ENCODE measurements at places on chromosomes 12 and 14.

DNA sequence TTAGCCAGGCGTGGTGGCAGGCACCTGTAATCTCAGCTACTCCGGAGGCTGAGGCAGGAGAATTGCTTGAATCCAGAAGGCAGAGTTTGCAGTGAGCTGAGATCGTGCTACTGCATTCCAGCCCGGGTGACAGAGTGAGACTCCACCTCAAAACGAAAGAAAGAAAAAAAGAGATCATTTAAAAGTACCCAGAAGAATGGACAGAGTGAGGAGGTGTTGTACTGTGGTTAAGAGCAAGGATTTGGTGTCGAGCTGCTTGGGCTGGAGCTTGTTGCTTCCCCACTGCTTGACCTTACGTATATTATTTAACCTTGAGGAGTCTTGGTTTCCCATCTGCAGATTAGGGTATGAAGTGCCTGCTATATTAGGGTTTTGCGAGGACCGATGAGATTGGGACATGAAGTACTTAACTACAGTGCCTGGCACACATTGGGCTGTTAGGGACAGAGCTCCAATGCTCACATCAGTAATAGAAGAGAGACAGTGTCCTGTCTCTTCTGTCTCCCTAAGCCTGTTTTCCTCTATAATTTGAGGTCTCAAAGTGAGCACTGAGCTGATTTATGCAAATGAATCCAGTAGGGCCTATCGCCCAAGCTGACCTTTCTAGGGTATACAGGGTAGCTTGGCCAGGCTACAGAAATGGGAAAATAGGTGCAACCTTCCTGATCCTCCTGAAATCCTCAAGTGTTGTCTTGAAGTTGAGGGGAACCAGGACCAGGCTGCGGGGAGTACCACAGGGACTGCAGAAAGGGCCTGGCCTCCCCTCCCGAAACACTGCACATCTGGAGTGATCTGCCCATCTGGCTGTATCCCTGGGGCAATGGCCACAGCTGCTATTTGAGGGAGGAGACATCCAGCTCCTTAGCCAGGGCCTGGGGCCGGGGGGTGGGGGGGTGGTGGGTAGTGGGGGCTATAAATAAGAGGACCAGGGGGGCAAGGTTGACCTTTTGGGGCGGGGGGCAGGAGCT is 8.6 kb upstream of the HDAC7 start:
- DNase-seq, result no peak

DNA sequence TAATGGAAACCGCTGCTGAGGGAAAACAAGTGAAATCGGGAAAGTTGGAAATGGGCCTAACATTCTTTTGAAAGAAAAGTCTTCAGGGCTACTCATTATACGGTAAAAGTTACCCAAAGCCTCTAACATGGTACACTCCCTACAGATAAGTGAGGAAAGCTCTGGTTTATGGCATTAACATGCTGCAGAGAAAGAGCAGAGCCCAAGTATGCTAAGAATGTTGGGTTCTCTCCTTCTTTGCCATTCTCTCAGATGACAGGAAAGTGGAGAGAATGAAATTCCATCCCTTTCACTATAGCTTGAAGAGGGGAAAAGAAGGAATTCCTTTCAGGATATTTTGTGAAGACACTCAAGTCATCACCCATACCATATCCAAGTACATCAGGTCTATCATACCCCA is 348.0 kb downstream of the SEC23A start:
- no peak for DNase-seq

DNA sequence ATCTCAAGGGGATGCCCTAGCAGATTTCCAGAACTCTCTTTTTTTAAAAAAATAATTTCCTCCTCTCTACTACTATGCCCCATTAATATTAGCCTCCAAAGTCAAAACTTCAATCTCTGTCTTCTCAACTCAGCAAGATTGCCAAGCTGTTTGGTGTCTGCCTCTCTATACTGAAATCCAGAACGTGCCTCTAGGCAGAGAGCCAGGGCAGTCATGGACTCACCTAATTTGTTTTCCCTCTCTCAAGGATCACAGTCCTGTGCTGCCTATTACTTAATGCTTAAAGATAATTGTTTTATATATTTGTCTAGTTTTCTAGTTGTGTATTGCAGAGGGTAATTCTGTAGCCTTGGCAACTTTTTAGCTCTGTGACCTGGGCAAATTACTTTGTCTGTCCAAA is 74.7 kb downstream of the E2F7 start:
- no peak for DNase-seq

DNA sequence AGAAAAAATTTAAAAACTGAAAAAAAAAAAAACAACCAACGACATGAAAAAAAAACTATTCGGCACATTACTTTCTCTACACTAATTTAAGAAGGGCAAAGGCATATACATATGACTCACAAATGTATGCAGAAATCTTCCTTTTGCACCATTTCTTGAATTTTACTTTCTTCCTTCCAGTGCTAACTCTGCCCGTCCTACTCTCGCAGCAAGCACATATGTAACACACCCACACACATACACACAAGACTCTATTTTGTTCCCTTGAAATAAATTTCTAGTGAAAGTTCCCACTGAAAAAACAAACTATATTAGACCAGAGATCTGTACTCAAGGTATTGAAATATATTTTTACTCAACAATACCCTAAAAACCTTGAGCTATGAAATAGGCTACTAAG is 14.6 kb downstream of the BTG1 start:
- no peak for DNase-seq

DNA sequence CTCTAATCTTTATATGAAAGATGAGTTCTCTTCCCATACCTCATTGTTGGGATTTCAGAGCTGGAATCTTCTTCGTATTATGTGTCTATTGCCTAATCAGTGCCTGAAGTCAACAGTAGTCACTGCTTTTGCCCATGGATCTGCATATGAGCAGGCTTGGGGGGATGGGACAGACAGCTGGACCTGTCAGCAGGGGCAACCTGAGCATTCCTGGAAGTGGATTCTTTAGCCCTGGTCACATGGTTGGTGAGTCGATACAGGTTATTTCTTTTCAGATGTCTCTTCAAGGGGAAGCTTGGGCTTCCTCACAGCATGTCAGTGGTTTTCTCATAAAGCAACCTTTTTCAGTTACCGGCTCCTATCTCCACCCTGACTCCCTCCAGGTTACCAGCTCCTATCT is 97.3 kb upstream of the RBM19 start:
- no peak for DNase-seq

DNA sequence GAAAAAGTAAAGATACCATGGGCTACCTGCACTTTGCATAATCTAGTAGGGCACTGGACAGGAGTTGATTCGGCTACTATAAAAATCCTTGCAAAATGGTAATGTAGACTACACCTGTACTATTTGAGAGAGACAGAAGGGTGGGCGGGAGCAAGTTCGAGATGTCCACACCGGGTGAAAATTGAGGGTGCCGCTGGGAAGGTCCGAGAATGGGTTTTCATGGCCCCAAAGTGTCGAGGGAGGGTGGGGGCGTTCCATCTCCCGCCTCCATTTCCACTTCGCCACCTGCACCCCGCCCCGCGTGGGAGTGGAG is 648 bp downstream of the SNX6 start:
- no peak for DNase-seq

DNA sequence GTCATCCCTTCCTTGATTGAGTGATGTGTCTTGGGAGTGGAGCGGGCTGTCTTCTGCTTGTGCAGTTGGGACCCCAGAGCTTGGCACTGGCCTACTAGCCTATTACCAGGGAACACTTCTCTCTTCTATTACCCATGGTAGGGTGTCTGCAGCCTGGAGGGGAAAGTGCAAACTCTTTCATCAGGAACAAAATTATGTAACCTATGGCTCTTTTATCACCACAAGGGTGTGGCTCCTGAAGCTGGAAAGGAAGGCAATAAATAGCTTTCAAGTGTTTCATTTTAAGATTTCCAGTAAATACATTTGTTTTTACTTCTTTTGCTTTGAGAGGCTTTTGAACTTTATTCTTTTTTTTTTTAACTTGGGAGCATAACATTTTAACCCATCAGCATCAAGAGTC is 349.7 kb upstream of the FAR2 start:
- DNase-seq, result no peak

GRCh38 chr12:86257134-86257533 is 943 bp upstream of the MGAT4C start:
- DNase-seq, result no peak

GRCh38 chr12:55842681-55843429 is at the start of gene MMP19:
MMP19 (minus strand) TSS chr12:55842936; CDS start chr12:55842830, 106 bp downstream.
- DNase-seq, result peak; percentile 91

DNA sequence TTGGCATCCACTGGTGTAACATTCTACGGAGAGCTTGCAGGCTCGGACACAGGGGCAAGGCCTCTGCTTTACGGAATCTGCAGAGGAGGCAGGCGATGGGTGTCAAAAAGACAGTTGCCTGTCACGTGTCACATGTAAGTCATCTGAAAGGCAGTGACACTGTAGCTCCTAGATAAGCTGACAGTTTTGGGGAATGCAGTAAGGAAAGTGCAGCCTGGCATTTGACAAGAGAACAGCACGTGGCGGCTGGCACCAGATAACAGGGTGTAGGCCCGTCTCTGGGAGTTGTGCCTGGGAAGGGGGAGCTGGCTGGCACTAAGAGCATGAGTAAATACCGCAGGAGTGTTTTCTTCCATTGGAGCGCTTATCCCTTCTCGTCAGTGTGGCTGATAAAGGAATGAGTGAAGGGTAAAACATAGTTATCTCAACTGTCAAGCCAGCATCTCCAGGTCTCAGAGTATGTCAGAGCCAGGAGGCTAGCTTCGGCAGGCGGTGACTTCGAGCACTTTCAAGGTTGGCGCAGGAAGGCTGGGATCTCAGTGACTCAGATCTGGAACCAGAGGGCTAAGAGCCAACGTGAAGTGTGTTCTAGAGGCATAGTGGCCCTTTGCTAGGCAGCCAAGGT is 26.1 kb downstream of the ADCK1 start:
- DNase-seq, result no peak

- DNase-seq, result no peak
These were observed 54.1 kb downstream of the GRIP1 start for GRCh38 chr12:66624806-66625205.

DNA sequence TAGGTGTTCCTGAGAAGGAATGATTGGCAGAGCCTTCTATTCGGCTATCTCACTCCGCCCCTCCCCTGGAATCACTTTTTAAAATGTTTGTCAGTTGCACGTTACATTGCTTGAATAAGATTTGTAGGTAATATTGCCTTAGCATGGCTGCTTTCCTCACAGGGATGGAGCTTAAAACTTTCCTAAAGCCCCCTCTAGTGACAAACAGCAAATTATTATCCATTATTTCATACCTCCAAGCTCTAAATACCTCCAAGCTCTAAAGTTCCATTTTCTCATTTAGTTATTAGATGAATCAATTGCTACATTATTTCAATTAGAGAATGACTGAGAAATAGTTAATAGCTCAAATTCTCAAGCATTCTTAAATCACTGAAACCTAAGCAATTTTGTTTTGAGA is 5.1 kb upstream of the SPATA7 start:
- peak; percentile 18 for DNase-seq

GRCh38 chr12:52524241-52524897 is 4.2 kb upstream of the KRT5 start:
- DNase-seq, result no peak

GRCh38 chr12:109098651-109099050 is 1.3 kb downstream of the UNG start:
- DNase-seq, result peak; percentile 21

DNA sequence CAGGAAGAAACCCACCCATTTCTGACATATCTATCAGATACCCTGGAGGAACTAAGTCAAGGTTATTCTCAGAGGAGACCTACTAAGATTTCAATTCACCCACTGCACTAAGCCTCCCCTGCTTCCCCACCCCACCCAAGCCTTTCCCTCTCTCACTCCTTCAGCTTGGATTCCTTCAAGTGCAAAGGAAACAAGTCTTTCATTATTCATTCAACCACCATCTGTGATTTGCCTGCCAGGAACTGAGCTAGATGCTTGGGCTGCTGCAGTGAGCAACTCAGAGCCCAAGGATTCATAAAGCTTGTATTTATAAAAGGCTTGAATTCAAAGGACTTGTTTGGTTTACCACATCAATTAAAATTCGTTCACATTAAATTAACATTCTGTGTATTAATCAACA is 161.3 kb downstream of the GXYLT1 start:
- peak; percentile 71 for DNase-seq

- no peak for DNase-seq
These were observed 67.8 kb downstream of the CHGA start for GRCh38 chr14:92990456-92991430.

- no peak for DNase-seq
These were observed 88.2 kb downstream of the SSPN start for GRCh38 chr12:26283617-26284016.

DNA sequence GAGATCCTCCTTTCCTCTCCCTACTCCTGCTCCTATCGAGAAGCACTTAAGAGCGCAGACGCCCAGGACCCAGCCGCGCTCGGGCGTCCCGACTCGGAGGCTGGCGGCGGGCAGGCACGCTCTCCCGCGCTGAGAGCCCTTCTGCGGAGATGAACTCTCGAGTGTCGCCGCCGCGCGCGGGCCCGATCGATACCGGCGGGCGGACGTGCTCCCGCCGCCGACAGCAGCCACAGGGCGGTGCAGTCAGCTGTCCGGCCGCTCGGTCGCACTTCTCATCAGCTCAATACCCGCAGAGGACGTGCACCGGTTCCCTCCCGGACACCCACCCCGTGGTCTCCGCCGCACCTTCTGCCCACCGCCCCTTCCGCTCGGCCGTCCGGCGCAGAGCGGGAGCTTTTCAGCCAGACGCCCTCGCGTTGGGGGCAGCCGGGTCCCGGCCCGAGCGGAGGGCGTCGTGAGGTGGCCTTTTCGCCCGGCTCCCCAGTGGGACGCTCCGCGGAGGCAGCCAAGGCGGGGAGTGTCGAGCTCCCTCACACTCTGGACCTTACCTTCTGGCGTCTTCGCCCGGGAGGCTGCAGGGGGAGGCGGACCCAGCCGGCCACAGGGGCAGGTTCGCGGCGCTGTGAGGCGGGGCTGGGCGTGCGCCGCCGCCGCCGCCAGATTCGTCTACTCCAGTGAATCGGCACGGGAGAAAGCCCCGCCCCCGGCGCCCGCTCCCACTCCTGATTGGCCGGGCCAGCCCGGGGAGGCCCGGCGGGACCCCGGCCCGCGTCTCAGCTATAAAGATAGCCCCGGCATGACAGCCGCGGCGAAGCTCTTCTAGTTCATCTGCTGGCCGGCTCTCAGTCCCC is at the start of gene INSM2:
INSM2 (plus strand) TSS at position 808 of the 851 bp plus-strand sequence. CDS start 89 bp downstream, outside the sequence.
- peak; percentile 45 for DNase-seq

GRCh38 chr12:81359736-81360135 is 281.9 kb downstream of the ACSS3 start:
- DNase-seq, result no peak

DNA sequence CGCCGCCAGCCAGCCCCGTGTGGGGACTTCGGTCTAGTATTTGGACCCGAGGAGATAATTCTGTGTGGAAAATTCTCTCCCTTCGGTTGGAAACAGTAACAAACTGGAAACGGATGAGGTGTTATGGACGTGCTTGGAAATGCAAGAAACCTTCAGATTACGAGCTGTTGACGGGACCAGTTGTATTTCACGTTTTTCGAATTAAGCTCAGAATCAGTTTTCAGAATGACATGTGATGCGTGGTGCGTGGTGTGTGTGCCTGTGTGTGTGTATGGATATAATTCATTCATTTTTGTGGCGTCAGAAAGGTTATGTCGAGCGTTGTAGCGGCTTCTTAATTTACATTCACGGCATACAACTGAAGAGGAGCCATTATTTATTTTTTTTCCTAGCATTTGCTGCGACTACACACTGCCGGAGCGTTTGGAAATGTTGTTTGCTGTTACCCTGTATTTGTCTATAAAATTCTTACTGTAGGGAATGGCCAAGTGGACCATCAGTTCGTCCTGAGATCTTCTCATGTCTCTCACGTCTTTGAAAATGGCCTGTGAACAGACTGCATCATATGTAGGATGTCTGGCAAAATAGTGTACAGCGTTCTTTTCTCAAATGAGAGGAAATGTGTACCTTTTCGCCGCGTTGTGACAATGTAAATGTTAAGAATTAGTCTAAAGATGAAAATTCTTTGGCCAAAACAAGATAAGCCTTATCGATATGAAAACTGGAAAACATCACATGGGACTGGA is 1.3 kb downstream of the TRAF3 start:
- DNase-seq, result peak; percentile 51

GRCh38 chr12:52692254-52692653 is 11.1 kb downstream of the KRT77 start:
- DNase-seq, result no peak
